ENCODE measurements at places on chromosomes 1 and 21. TPM values are rescaled to one million over a fixed set of nuclear protein-coding genes. Genes with fewer than 3 reads are reported as not detected.

GRCh38 chr1:150809651-150810050 lies 1.6 kb upstream of the CTSK start:
- peak; percentile 24 for ATAC-seq

GRCh38 chr1:29385966-29386365 lies 149.6 kb downstream of the PTPRU start:
- ATAC-seq = no peak

- ATAC-seq = no peak
Observed at GRCh38 chr1:1074631-1075147, 583 bp upstream of the RNF223 start.

DNA sequence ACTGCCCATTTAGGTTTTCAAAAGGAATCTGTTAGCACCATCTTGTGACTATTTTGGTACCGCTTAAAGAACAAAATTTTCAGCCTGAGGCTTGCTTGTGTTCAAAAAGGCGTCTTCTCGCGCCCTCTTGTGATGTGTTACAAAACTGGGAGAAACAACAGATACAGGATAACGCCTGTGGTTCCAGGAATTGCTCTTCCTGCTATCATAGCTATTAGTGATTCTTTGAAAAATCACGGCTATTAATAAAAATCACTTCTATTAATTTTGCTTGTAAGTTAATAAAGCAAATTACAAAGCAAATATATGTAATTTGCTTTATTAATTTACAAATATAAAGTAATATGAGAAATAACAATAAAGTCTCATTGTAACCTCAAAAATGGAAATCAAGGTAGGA lies 82.2 kb upstream of the ABCD3 start:
- peak; percentile 93 for ATAC-seq

GRCh38 chr1:3488432-3488831 lies 34.0 kb downstream of the ARHGEF16 start:
- no peak for ATAC-seq

DNA sequence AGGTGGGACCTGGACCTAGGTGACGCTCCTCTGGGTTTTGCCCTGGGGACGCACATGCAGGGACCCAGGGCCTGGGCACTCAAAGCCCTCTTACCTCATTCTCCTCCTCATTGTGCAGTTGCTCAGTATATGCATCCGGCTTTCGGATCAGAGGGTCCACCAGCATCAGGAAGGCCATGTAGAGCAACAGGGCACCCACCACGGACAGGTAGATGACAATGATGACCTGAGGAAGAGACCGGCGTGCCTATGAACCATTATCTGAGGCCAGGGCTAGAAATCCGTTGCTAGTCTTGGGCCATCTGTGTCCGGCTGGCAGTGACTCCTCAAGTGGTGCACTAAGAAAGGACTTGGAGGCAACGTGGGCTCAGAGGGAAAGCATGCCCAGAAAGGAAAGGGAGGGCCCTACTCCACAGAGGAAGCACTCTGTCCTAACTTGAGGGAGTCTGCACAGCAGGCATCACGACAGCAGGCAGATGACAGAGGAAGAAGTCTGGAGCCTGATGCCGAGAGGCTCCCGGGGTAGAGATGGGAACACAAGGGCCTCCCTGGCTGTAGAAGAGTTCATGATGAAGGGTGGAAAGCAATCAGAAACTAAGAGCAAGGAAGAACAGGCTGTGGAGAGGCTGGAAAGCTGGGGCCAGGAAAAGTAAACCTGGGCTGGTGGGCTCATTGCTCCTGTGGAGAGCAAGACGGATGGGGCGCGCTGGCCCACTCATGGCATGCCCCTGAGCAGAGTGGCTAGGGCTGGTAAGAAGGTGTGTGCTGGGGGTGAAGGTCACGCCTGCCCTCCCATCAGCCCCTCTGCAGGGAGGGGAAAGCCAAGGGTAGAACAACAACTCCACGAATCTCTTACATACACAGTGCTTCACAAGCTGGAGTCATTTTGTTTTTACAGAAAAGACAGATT lies 10.3 kb downstream of the TMEM9 start:
- ATAC-seq = no peak

The CD1C gene
- not detected for total RNA-seq

The COL9A2 gene
- 2.3 TPM for total RNA-seq
